Posterior vena cava (tissue), 2 donors: ENCODE measurements at places on chromosomes 6 and 20. TPM values are rescaled to one million over a fixed set of nuclear protein-coding genes. Genes with fewer than 3 reads are reported as not detected.

DNA sequence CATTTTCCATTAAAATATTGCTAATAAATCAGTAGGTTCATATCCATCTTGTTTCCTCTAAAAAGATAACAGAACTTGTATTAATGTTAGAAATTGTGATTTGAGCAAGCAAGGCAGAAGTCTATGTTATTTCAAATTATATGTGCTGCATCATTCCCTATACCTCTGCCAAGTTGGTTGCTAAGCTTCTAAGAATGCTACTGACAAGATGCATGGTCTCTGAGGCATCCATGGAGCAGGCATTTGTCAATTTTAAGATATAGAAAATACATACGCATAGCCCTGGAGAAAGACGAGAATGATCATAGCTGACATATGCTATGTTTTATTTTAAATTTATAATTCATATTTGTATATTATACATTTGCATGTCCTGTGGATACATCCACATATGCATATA lies 168.3 kb upstream of the THEMIS start:
- no peak for DNase-seq

The PHACTR3 gene
- total RNA-seq = 0.43 TPM

- no peak for DNase-seq
These were observed 64.8 kb downstream of the TSHZ2 start for GRCh38 chr20:53036992-53037391.

DNA sequence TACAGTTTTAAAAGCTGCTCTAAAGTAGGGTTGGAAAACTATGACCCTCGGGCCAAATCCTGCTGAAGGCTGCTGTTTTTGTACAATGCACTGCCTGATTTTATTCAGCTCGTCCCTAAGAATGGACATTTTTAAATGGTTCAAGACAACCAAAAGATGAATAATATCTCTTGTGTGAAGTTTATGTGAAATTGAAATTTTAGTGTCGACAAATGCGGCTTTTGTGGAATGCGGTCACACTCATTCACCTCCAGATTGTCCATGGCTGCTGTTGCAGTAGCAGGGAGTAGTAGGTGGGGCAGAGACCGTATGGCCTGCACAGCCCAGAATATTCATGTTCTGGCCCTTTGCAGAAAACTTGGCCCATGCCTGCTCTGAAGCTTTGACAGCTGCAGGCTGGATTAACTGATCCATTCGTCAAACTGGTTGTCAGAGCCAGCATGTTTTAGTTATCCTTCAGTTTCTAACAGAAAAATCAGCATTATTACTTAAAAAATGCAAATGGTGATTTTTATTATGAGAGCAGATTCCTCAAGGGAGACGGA lies 91.6 kb downstream of the PSMG4 start:
- peak; percentile 18 for DNase-seq

- DNase-seq = no peak
These were observed 881.5 kb upstream of the SLC35B3 start for GRCh38 chr6:9316831-9317230.

DNA sequence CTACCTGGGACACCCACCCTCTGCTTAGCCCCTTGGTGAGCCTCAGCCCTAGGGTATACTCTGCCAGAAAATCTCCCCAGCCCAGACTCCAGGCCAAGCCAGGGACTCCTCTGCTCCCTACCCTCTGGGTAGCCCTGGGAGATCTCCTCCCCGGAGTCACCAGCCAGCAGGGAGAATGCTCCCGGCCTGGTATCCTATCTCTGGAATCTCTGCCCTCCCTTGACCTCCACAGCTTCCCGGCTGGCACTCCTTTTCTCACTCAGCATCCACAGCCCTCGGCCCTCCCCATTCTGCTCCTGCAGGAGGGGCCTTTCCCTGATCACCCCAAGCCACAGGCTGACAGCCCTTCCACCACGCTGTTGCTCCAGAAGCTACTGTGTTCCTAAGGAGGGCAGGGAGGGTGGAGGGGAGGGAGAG lies 22.6 kb downstream of the NOL4L start:
- DNase-seq = no peak

DNA sequence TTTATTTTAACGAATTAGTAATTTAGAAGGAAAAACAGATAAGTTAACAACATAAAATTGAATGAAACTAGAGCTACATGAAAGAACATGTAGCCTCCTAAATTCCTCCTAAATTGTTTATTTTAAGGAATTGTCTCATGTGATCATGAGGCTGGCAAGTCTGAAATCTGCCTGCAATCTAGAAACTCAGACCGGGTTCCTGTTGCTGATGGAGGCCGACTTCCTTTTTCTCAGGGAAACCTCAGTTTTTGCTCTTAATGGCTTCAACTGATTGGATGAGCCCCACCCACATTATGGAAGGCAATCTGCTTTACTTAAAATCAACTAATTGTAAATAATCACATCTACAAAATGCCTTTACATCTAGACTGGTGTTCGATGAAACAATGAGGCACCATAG lies 267.6 kb upstream of the PRND start:
- no peak for DNase-seq

DNA sequence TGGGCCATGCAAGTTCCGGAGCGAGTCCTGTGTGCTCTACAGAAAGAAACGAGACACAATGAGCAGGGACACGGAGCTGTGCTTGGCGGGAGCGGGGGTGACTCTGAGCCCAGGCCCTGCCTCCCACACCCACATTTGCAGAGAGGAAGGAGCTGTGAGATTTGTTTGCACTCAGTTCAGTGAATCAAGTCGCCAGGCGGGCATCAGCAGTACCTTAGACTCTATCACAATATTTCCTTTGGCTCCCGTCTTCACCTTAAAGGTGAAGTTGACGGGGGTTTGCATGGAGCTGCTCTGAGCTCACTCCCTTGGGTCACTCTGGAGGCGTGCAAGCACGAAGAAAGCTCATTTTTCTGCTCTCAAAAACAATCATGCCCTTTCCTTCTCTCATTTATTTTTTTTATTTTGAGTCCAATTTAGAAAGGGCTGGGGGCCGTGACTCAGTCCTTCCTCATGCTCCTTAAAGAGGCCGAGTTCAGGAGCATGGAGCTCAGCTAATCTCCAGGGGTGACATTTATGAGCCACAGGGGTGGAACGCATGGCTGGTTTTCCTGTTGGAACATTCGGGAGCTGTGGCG lies 188.2 kb downstream of the NFATC2 start:
- DNase-seq = peak; percentile 80

- no peak for DNase-seq
These were observed 882.0 kb downstream of the TFAP2A start for GRCh38 chr6:9532621-9533557.

The DOK5 gene
- 6.1 TPM for total RNA-seq

DNA sequence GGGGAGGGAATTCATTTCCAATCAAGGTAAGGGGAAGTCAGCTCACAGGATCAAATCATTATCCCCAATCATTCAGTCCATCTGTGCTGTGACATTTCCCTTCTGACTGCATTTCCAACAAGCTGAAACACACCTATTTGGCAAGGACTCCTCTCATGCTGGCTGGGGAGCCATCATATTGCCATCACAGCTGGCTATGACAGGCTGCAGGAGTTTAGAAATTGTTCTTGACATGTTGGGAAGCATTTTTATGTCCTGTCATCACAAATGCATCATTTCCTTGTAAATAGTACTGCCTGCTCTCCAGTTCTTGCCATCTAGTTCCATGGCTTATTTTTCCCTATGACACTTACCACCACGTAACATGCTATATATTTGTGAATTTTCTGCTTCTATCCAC lies 113.9 kb upstream of the TMEM170B start:
- DNase-seq = no peak

The OR2H2 gene
- not detected for total RNA-seq

- DNase-seq = no peak
These were observed 205.2 kb downstream of the BMP7 start for GRCh38 chr20:57061051-57061900.

GRCh38 chr20:50020288-50020687 lies 37.5 kb downstream of the SNAI1 start:
- DNase-seq = no peak

- DNase-seq = no peak
These were observed 73.9 kb downstream of the TCP11 start for GRCh38 chr6:35067234-35067633.
